ENCODE measurements at places on chromosomes 11 and 22. TPM values are rescaled to one million over a fixed set of nuclear protein-coding genes. Genes with fewer than 3 reads are reported as not detected.

PACSIN3 gene
- total RNA-seq = 108 TPM

ELMOD1 gene
- 9.9 TPM for total RNA-seq

OR10A2 gene
- not detected for total RNA-seq

RCOR2 gene
- 2.3 TPM for total RNA-seq

DNA sequence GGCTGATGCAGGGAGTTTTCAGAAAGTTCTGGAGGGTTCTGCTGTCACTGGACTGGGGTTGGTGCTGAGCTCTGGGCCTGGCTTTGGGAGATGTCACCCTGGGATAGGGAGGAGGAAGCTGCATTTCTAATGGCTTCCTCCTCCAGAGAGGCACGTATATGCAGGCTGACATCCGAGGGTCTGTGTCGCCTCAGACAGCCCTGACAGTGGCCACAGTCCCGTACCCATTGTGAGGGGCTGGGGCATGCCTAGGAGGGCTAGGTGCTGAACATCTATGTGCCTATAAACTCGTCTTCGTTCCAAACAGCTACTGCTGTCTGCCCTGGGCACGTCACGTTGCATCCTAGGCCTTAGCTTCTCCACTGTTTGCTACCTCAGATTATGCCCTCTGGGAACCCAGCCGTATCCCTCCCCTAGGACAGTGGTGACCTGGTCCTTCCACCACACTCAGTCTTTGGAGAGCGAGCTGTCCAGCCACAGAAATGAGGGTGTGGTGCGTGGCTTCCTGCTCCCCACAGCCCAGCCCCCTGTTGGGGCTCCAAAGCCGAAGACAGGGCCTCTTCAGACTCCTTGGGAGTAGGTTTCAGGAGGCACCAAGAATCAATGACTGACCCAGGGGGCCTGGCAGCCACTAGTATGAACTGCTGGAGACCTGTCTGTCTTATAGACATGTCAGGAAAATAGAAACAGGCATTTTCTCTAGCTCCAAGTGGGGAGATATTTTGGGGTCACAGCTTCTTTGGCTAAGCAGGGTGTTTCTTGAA lies 26.4 kb downstream of the ADAMTS15 start:
- DNase-seq = no peak

DNA sequence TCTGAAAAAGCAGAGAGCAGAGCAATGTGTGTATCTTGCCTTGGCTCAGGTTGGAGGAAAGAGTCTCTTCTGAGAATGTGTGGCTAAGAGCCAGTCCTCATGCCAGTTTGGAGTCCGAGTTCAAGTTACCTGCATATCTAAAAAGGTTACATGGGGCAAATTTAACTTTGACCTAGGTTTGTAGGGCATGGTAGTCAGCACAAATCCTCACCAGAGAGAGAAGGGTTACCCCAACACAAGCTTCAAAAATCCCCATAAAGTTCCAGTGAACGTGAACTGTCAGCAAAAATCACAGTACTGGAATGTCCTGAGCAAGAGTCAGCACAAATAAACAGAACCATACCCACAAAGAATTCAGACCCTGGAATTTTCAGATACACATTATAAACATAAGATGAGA lies 13.8 kb downstream of the SDHD start:
- no peak for DNase-seq

DNA sequence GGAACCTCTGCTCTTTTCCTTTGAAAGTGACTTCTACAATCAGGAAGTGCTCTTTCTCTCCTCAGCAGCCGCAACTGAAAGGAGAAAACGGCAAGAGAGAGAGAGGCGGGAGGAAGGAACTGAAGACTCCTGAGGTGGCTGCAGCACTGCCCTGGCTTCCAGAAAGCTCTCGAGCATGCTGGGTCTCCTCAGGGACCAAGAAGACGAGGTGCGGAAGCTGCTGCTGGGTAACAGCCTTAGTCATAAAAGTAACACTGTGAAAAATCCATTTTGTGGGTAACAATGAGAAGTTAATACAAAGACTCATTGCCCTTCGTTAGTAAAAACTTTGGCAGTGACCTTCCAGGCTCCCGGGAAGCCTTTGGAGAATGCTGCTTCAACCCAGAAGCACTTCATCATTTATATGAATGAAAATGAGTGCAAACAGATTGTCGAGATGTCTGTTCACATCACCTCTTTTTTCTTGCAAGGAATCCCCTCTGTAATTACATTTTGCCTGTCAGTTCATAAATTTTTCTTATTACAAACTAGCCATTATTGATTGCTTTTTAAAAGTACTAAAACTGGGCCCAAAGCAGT lies 473.4 kb downstream of the SOX6 start:
- DNase-seq = no peak

DNA sequence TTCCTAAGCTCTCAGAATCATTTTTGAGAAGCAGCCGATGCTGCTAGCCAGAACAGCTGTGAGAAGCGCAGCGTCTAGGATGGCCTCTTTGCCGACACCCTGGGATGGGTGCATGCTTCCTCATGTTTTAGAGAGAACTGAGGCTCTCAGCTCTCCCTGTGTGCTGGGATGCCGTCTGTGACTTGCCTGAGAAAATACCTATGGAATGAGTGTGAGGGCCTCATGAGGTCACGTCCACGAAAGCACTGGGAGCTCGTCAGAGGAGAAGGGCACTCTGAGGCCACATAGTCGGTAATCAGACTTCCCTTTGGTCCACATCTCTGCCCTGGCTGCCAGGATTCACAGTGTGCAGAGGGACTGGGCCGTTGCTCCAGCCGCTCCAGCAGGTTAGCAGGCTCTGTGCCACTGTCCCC lies 54.7 kb downstream of the MICAL3 start:
- peak; percentile 52 for DNase-seq

DNA sequence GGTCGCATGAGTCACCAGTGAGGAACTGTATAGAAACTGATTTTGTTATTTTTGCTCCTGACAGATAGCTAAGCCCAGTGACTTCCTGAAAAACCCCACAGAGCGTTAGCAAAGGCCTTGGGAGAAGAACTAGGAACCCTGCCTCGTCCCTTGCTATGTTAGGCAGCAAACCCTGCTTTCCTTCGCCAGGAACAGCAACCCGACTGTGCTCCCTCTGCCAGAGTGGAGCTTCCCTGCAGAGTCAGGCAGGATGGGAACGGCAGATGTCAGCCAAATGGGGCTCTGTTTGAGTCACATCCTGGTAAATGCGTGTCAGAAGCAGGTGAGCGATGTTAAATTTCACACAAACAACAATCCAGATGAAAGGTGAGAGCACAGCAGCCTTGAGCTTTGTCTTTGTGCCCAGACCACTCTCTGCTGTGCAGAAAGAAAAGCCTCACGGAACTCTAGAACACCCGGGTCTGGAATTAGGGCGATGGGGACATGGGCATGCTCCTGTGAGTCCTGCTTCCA lies 186.6 kb downstream of the ADAMTS15 start:
- peak; percentile 55 for DNase-seq

GRCh38 chr11:9874466-9874865 lies 210.6 kb downstream of the SWAP70 start:
- no peak for DNase-seq

- peak; percentile 72 for DNase-seq
These were observed 61.0 kb downstream of the TNRC6B start for GRCh38 chr22:40238425-40239344.

DNA sequence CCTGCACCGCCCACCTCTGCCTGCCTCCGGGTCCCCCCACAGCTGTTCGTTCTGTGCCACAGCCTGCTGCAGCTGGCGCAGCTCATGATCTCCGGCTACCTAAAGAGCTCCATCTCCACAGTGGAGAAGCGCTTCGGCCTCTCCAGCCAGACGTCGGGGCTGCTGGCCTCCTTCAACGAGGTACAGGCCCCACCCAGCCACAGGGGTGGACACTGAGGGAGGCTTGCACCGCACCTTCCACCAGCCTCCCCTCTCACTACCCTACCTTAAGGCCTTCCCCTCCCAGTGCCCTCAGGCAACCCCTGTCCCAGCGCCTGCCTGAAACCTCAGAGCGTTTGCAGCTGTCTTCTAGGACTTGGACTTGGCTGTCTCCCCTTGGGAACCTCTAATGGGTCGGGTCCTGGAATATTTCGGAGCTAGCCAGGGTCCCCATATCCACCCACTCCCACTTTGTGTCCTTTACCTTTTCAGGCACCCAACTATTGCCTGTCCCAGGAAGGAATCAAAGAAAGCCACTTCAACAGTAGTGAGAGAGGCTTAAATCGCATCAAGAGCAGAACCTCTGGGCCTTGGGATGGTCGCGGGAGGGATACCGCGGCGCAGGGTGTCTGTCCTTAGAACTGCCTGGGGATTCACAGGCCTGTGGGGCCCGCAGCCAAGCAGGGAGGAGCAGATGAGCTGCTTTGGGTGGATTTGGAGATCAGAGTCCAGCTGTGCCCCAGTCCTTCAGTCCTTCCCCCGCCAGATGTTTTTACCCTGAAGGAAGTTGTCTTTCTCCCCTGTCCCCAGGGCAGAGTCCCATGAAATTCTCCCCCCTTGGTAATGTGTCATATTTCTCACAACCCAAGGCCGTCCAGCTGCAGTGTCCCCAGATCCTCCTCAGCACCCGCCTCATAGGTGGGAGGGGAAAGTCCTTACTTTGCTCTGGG lies 13.3 kb downstream of the SLCO2B1 start:
- DNase-seq = no peak

- no peak for DNase-seq
These were observed 117.5 kb downstream of the FEZ1 start for GRCh38 chr11:125378571-125378970.

GRCh38 chr11:129881570-129882170 lies 13.7 kb downstream of the NFRKB start:
- no peak for DNase-seq

GRCh38 chr11:89321401-89321800 lies 143.7 kb downstream of the TYR start:
- no peak for DNase-seq

- DNase-seq = no peak
These were observed 88.8 kb upstream of the API5 start for GRCh38 chr11:43223026-43223425.

- no peak for DNase-seq
These were observed 4.9 kb downstream of the PNPLA3 start for GRCh38 chr22:43928468-43928867.
